ENCODE measurements at places on chromosomes 5 and 9. TPM values are rescaled to one million over a fixed set of nuclear protein-coding genes. Genes with fewer than 3 reads are reported as not detected.
A peak's percentile ranks its signal among the peaks of the same experiment; 100 is the strongest.

DNA sequence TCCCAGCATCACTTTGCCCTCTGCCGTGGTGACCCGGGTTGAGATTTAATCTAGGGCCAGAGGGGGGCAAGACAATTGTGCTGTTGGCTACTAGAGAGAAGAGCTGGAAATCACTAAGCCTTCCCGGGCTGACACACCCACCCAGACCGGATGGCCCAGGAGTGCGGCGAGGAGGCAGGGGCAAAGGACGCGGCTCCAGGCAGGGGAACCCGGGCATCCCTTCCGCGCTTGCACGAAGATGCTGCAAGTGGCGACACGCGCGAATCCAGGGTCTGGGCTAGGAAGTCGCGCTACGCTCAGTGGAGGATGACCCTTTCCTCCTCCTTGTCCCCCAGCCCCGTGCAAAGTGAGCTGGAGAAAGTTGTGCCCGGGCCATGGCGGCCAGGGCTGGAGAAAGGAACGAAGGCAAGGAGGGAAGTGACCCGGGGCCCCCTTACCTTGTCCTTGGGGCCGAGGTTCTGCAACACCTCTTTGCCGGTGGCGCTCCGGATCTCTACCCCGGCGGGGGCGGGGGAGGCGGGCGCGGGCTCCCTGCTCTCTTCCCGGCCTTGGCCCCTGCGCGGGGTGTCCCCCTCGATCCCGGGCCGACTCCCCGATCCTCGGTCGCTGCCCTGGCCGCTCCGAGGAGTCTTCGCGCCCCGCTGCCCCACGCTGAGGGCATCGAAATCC lies 693 bp downstream of the DPYSL3 start:
- H3K4me1 ChIP-seq = no peaks in the 10 kb centered on the region
- peak; percentile 66 for DNase-seq
- H3K36me3 ChIP-seq = no peaks in the 10 kb centered on the region
- peak overlapping the region; percentile 50 for H3K4me3 ChIP-seq
- no peaks in the 10 kb centered on the region for H3K27me3 ChIP-seq

DNA sequence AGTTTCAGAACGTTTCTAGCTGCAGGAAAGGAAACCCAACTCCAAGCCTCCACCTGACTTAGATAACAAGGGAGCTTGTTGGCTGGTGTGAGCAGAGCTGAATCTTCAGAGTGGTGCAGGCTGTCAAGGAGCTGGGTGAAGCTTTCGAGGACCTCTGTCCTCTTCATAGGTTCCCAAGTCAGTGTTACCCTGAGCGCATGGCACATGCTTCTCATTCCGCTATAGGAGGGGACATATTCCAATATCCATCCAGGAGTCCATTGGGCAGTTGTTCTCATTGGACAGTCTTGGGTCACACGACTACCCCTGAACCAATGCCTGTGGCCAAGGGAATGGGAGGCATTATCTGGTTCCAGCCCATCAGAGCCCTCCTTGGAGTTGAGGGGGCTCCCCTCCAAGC lies 50.3 kb downstream of the DUSP1 start:
- H3K27me3 ChIP-seq = no peaks in the 10 kb centered on the region
- H3K27ac ChIP-seq = no peak overlapping the region
- no peaks in the 10 kb centered on the region for H3K36me3 ChIP-seq
- no peaks in the 10 kb centered on the region for H3K4me1 ChIP-seq
- no peak overlapping the region for H3K4me3 ChIP-seq

- H3K27me3 ChIP-seq = no peaks in the 10 kb centered on the region
- DNase-seq = no peak
- H3K36me3 ChIP-seq = no peaks in the 10 kb centered on the region
- no peak overlapping the region for H3K4me3 ChIP-seq
Observed at GRCh38 chr5:157592594-157592993, 17.0 kb upstream of the ADAM19 start.

GRCh38 chr9:13787234-13787833 lies 507.8 kb upstream of the MPDZ start:
- H3K36me3 ChIP-seq = no peaks in the 10 kb centered on the region
- no peak for DNase-seq
- H3K27ac ChIP-seq = peak overlapping the region; percentile 93
- H3K4me3 ChIP-seq = no peak overlapping the region
- no peaks in the 10 kb centered on the region for H3K27me3 ChIP-seq

The EQTN gene
- total RNA-seq = not detected

DNA sequence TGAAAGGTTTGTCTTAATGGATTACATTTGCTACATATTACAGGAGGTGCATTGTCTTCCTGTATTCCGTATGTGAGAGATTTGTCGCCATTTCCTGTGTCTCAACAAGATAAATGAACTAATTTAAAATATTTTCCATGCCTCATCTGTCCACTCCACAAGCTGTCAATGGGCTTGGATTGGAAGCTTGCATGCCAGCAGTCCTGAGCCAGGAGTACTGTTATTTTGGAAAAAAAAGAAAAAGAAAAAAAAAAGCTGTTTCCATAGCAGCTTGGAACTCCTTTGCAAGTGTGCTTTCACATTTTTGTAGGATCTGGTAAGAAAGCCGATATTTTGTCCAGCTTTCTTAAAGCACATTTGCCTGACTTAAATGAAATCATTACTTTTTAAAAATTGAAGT lies 330.8 kb downstream of the KDM4C start:
- no peak overlapping the region for H3K27ac ChIP-seq
- H3K27me3 ChIP-seq = no peaks in the 10 kb centered on the region
- no peaks in the 10 kb centered on the region for H3K36me3 ChIP-seq
- no peak overlapping the region for H3K4me3 ChIP-seq
- H3K4me1 ChIP-seq = no peaks in the 10 kb centered on the region

DNA sequence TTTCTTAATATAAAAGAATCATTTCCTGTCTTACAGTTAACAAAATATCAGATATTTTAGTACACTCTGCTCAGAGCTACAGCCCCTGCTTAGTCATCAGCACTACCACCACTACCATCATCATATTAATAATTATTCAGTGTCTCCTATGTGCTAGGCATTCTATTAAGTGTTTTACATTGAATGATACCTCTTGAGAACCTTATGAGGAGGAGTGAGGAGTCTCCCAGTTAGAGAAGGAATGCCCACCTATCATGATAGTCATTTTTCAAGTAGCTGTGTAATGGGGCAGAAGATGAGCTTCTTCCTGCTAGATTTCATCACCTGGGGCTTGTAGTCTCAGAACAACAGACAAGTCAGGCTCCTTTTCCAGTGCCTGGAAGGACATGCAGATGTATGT lies 238.0 kb downstream of the TRIM32 start:
- H3K27me3 ChIP-seq = no peaks in the 10 kb centered on the region
- no peaks in the 10 kb centered on the region for H3K36me3 ChIP-seq
- DNase-seq = no peak
- no peak overlapping the region for H3K27ac ChIP-seq
- H3K4me3 ChIP-seq = no peak overlapping the region
- H3K4me1 ChIP-seq = no peaks in the 10 kb centered on the region

- DNase-seq = no peak
- peak overlapping the region; percentile 38 for H3K4me3 ChIP-seq
- peaks cover 75% of the 10 kb centered on the region for H3K4me1 ChIP-seq
- peaks cover 21% of the 10 kb centered on the region for H3K36me3 ChIP-seq
- peak overlapping the region; percentile 79 for H3K27ac ChIP-seq
Observed at GRCh38 chr9:136050701-136051452, 44.2 kb downstream of the NACC2 start.

The CARD6 gene
- 8.0 TPM for total RNA-seq

The SV2C gene
- total RNA-seq = 0.15 TPM

DNA sequence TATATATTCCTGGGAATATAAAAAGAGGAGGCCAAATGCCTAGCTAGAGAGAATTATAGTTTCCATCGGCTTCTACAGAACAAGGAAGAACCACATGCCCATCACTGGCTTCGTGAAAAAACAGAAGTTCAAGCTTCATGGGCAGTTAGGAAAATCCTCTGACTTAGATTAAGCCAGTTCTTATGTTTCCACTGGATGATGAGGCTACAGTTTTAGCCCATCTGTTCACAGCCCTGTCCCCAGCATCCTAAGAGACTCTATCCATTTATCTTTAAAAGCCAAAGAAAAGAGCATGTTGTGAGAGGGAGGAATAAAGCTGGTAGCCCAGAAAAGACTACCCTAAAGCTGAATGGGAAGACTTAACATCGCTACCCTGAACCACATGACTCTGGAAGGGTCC lies 285.5 kb upstream of the WWC1 start:
- H3K27me3 ChIP-seq = no peaks in the 10 kb centered on the region
- no peak for DNase-seq
- no peaks in the 10 kb centered on the region for H3K4me1 ChIP-seq
- H3K36me3 ChIP-seq = no peaks in the 10 kb centered on the region
- no peak overlapping the region for H3K4me3 ChIP-seq
- peak overlapping the region; percentile 78 for H3K27ac ChIP-seq

DNA sequence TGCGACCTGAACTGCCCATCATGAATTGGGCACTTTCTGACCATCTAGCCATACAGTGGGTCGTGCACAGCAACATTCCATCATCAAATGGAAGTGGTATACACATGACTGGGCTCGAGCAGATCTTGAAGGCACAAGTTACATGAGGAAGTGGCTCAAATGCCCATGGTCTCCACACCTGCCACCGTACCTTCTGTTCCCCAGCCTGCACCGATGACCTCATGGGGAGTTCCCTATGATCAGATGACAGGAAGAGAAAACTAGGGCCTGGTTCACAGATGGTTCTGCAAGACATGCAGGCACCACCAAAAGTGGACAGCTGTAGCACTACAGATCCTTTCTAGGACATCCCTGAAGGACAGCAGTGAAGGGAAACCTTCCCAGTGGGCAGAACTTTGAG lies 21.8 kb downstream of the MTMR12 start:
- no peak for DNase-seq
- peaks cover 22% of the 10 kb centered on the region for H3K4me1 ChIP-seq
- no peak overlapping the region for H3K4me3 ChIP-seq
- H3K27me3 ChIP-seq = no peaks in the 10 kb centered on the region
- peaks cover 9% of the 10 kb centered on the region for H3K36me3 ChIP-seq

The PSD2 gene
- 0.12 TPM for total RNA-seq

DNA sequence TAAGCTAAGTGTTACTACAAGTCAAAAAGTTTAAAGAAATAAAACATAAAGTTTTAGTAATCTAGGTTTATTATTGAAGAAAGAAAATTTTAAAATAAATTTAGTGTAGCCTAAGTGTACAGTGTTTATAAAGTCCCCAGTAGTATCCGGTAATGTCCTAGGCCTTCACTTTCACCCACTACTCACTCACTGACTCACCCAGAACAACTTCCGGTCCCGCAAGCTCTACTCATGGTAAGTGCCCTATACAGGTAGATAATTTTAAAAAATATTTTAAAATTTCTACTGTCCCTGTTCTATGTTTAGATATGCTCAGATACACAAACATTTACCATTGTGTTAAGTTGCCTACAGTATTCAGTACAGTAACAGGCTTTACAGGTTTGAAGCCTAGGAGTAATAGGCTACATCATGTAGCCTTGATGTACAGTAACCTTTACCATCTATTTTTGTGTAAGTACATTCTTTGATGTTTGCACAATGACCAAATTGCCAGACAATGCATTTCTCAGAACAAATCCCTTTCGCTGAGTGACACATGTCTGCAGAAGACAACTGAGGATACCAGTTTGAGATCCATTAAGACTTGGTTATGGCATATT lies 253.6 kb downstream of the TRIM32 start:
- no peak for DNase-seq
- no peak overlapping the region for H3K4me3 ChIP-seq
- no peaks in the 10 kb centered on the region for H3K27me3 ChIP-seq
- H3K4me1 ChIP-seq = no peaks in the 10 kb centered on the region
- no peaks in the 10 kb centered on the region for H3K36me3 ChIP-seq

GRCh38 chr5:35117967-35118366 lies 70.2 kb upstream of the AGXT2 start:
- no peak overlapping the region for H3K4me3 ChIP-seq
- H3K27me3 ChIP-seq = no peaks in the 10 kb centered on the region
- H3K36me3 ChIP-seq = no peaks in the 10 kb centered on the region
- no peak overlapping the region for H3K27ac ChIP-seq

DNA sequence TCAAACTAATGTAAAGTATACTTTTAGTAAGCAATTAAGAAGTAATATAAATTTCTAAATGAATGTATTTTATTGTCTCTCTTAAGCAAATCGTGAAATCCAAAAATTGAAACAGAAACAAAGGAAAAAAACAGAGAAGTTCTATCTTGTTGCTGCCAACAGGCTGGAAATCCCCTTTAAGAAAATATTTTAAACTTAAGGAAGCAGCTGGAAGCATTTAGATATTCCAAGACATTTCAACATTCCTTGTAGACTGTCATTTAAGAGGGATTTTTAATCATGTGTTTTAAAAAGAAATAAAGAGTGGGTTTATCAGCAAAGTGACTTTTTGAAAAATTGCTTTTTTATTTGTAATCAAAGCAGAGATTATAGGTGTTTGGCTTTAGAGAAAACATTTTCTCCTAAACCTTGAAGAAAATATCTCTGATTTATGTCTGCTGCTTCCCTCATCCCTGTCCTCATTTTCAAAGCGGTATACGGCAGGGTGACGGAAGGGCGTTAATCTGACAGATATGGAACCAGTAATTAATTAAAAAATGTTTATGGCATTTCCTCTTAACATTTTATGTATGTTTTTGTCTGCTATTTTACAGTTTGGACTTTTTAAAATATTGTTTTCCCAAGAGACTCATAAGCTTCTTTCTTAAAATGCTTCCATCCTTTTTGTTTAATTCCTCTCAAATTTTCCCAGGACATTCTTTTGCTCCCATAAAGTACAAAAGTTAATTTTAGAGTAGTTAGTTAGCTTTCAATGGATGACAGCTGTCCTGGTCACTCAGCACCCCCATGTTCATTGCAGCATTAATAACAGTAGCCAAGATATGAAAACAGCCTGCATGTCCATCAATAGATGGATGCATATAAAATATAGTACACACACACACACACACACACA lies 245.6 kb downstream of the LURAP1L start:
- no peaks in the 10 kb centered on the region for H3K27me3 ChIP-seq
- no peaks in the 10 kb centered on the region for H3K36me3 ChIP-seq
- no peak overlapping the region for H3K27ac ChIP-seq
- H3K4me3 ChIP-seq = no peak overlapping the region

The DNAI1 gene
- not detected for total RNA-seq
